ENCODE measurements at places on chromosomes 4 and X. TPM values are rescaled to one million over a fixed set of nuclear protein-coding genes. Genes with fewer than 3 reads are reported as not detected.

DNA sequence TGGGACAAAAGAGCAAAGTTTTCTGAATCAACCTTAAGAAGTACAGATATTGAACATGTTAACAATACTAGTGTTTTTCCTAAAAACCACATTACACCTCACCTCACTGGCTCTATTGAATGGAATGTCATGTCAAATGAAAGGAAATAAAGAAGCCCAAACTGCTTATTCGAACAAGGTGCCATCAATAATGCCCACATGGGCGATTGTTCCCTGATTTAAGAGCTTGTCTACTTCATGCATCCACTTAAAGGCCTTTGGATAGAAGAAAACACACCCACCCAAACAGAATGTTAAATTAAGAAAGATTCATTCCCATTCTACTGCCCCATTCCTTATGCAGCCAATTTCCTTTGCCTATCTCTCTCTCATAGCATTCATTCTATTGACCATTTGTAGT, 118.5 kb upstream of the PAQR3 start:
- DNase-seq = no peak

- DNase-seq = no peak
Measured at GRCh38 chr4:26484032-26484515, 6.2 kb downstream of the CCKAR start.

- DNase-seq = no peak
Measured at GRCh38 chr4:59500103-59500502, 1700.0 kb upstream of the ADGRL3 start.

DNA sequence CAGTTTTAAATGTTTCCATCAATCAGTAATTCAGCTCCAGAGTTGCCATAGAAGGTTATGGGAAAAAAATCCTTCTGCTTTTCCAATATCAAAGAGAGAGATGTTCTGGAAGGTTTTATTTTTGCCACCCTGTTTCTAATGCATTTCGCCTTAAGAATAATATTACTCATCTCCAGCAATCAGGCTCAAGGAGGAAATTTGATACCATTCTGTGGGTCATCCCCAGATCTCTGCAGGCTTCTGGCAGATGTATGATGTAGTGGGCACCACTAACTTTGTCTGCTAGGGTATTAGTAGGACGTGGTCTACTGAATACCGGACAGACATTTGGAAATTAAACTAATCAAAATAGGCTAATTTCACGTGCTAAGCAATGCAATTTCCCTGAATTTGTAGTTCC, 645.4 kb upstream of the TENM3 start:
- DNase-seq = no peak

CXCL11 gene
- 1.2 TPM for total RNA-seq
